ENCODE measurements at places on chromosomes 5 and 9.

DNA sequence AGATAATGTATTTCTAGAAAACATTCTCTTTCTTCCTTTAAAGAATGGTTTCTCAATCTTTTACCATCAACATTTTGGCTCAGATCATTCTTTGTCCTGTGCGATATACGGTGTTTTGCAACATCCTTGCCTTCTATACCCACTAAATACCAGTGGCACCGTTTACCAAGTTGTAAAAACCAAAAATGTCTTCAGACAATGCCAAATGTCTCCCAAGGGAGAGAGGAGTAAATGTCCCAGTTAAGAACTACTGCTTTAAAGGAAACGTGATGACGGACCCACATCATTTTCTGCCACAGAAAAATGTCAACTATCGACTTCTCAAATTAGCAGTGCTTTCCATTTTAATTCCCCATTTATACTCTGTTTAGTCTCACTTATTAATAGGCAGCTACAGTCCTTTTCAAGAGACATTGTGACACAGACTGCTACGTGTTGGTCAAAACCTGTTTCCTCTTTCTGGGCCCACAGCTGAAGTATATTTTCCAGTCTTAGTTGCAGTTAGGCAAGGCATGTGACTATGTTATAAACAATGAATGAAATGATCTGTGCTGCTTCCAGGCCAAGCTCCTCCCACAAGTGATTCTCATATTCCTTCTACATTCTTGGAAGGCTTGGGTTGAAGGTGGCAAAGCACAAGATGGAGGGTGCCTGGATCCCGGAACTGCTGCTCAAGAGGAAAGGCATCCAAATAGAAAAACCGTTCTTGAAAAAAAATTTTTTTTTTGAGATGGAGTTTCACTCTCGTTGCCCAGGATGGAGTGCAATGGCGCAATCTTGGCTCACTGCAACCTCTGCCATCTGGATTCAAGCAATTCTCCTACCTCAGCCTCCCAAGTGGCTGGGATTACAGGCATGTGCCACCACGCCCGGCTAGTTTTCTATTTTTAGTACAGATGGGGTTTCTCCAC lies 8.8 kb downstream of the PRXL2C start:
- no peak for DNase-seq

GRCh38 chr9:113927277-113927676 lies 51.2 kb downstream of the ZNF618 start:
- DNase-seq, result no peak

DNA sequence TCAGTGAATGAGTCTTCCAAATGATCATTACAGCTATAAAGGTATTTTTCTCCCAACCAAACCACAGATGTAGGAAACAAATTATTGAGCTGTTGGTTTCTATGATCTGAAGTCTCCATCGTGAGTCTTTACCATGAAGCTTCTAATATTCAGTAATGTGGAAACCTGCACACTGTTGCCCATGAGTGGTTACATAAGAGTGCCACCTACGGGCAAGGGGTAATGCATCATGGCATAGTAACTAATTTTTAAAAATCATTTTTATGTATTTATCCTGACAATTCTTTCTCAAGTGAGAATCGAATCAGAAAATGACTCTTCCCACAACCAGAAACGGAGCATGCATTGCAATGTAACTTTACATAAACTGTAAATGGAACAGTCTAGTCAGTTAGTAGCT lies 282.5 kb upstream of the SMARCA2 start:
- DNase-seq, result no peak

DNA sequence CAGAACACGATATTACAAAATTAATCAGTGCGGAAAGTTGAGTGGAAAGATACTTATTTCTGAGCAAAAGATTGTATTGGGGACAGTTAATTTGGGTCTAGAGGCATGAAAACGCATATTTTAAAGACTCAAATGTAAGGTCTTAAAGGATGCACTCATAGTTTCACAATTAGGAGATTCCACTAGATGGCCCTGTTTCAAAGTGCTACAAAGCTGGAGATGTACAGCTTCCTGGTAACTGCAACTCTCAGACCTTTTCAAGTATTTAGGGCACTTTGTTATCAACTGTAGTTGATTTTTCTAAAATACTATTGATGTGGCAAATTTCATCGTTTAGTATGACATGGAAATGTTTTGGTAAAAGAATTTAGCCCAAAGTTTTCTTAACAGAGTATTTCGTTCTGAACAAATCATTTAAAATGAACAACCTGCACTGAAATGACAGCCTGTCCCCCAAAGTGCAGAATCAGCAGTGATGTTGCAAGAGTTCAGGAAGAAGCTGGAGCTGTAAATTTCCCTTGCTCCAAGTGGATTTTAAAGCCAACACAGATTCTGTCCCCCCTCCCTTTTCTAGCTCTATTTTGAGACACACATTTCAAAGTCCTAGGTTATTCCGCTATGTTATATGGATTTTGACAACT lies 16.2 kb upstream of the NDUFB6 start:
- peak; percentile 33 for DNase-seq

GRCh38 chr9:113511856-113512761 lies 48.6 kb downstream of the RGS3 start:
- no peak for DNase-seq

- DNase-seq, result no peak
Measured at GRCh38 chr9:8643896-8644295, 844.3 kb upstream of the DMAC1 start.

GRCh38 chr9:126150411-126151030 lies 176.1 kb upstream of the MVB12B start:
- no peak for DNase-seq

- no peak for DNase-seq
Measured at GRCh38 chr5:36689225-36689624, 82.8 kb downstream of the SLC1A3 start.

- DNase-seq, result peak; percentile 92
Measured at GRCh38 chr9:35646533-35647265, 4.0 kb downstream of the SIT1 start.

GRCh38 chr5:23742701-23743100 lies 235.3 kb downstream of the PRDM9 start:
- no peak for DNase-seq

All from LoVo (cell line).